MCF 10A (cell line): ENCODE measurements at places on chromosomes 11 and 22.

DNA sequence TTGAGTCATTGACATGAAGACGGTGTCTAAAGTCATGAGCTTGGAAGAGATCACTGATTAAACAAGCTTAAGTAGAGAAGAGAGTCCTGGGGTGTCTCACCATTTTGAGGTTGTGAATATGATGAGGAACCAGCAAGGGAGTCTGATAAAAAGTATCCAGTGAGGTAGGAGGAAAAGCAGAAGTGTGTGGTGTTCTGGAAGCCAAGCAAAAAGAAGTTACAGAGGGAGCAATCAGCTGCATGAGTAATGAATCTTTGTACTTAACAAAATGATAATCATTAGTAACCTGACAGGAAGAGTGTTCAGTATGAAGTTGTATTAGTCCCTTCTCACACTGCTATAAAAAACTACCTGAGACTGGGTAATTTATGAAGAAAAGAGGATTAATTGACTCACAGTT, 131.3 kb downstream of the C11orf87 start:
- no peak for DNase-seq

- no peak for DNase-seq
Measured at GRCh38 chr11:124788521-124788920, 11.7 kb downstream of the MSANTD2 start.

DNA sequence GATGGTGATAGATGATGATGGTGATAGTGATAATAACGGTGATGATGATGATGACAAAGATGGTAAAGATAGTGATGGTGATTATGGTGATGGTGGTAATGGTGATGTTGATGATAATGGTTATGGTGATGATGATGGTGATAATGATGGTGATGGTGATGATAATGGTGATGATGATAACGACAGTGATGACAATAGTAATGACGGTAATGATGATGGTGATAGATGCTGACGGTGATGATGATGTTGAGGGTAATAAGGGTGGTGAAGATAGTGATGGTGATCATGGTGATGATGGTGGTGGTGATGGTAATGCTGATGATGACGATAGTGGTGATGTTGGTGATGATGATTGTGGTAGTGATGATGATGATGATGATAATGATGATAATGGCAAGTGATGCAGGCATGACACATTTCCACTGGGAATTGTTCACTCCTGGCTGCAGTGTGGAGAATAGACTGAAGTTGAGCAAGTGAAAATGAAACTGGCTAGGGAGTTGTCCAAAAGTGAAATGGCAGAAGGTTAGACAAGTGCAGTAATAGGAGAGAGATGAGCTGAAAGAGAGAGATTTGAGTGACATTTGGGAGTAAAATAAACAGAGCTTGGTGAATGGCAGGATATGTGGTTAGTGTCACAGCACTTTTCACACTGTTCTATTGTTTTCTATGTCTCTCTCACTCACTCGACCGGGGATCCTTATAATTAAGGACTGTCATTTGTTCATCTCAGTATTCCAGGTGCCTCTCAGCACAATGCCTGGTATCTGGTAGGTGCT, 992.5 kb downstream of the OPCML start:
- no peak for DNase-seq

- peak; percentile 68 for DNase-seq
Measured at GRCh38 chr11:134034496-134035381, 34.1 kb upstream of the JAM3 start.

DNA sequence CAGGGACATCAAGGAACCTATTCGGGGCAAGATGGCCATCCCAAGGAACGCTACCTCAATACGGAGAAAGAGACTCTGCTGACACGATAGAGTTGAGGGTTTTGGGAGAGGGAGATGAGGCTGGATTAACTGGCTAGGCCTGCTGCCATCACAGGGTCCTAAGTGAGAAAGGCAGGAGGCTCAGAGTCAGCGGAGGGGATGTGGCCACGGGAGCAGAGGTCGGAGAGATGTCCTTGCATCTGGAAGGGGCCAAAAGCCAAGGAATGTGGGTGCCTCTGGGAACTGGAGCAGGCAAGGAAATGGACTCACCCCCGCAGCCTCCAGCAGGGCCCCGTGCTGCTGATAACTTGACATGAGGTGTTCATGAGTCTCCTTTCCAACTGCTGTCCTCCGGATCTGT, 31.0 kb upstream of the RFPL3 start:
- no peak for DNase-seq

DNA sequence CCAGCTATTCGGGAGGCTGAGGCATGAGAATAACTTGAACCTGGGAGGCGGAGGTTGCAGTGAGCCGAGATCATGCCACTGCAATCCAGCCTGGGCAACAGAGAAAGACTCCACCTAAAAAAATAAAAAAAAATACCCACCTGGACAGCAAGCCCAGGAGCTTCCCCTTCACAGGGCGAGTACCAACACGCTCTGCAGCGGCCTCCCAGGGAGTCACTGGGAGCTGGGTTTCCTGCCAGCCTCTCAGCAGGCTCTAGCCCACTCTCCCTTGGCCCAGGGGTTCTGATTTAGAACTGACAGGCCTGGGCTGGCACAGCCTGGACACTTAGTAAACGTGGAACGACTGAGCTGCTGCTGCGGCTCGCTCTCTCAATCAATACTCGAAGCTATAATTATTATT, 2.0 kb upstream of the CABP7 start:
- DNase-seq: peak; percentile 58

DNA sequence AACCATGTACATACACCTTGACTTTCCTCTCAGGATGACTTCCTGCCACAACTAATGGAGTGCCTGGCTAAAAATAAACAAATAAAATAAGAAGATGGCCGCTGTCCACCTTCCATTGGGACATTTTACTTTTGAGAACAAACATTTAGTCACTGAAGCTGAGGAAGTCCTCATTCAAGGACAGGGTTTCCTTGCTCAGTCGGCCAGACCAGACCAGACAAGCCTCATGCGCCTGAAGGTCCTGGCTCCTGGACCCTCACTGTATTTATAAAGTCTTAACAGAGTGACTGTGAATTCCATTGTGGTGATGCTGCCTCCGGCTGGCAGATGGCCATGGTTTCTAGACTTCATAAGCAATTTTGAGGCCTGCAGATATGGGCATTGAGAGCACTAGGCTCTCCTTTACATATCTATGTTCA, 114.5 kb downstream of the MAML2 start:
- DNase-seq: peak; percentile 92

- no peak for DNase-seq
Measured at GRCh38 chr11:105022527-105022926, 441 bp downstream of the CASP5 start.

DNA sequence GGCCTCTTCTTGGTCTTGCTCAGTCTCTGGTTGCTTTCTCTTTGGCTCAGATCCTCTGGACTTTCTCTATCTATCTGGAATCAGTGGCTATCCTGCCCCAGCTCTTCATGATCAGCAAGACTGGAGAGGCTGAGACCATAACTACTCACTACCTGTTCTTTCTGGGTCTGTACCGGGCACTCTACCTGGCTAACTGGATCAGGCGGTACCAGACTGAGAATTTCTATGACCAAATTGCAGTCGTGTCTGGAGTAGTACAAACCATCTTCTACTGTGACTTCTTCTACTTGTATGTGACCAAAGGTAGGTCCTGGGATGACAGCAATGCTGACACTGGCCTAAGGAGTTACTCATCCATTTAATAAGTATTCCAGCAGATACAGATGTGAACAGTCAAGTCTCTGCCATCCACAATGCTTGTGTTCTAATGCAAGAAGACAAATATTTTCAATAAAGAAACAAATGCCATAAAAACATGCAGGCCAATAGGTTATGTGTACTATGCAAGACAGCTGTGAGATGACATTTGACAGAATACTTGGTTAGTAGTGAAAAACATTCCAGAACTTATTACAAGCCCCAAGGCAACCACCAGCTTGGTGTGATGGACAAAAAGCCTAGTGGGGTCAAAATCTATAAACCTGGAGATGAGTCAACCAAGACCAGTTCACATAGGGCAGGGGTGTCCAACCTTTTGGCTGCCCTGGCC, 13.4 kb downstream of the KDELR3 start:
- DNase-seq: no peak

- no peak for DNase-seq
Measured at GRCh38 chr11:125428486-125429173, 67.4 kb downstream of the FEZ1 start.

- DNase-seq: no peak
Measured at GRCh38 chr11:122337241-122337640, 221.2 kb upstream of the BLID start.

DNA sequence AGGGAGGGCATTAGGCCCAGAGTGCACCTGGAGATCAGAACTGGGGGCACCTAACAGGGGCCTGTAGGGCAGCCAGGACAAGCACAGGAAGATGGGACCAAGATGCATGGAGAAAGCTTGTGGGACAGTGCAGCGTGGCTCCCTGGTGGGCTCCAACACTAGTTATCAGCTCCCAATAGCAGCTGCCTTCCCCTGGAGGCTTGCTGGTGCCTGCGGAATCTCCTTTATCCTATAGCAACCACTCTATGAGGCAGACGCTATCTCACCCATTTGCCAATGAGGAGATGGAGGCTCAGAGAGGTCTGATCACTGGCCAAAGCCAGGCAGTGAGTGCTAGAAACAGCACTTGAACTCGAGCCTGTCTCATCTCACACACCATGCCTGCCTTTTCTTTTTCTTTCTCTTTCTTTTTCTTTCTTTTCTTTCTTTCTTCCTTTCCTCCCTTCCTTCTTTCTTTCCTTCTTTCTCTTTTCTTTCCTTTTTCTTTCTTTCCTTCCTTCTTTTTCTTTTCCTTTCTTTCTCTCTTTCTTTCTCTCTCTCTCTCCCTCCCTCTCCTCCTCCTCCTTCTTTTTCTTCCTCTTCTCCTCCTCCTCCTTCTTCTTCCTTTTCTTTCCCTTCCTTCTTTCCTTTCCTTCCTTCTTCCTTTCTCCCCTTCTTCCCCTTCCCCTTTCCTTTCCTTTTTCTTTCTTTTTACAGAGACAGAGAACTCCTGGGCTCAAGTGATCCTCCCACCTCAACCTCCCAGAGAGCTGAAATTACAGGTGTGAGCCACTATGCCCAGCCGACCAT, 16.1 kb upstream of the SEC14L4 start:
- no peak for DNase-seq
